ENCODE measurements at places on chromosomes 6 and 20.

GRCh38 chr20:51034988-51035656, 12.2 kb upstream of the KCNG1 start:
- no peak for DNase-seq

- no peak for DNase-seq
Measured at GRCh38 chr20:4073852-4074741, 58.7 kb upstream of the RNF24 start.

DNA sequence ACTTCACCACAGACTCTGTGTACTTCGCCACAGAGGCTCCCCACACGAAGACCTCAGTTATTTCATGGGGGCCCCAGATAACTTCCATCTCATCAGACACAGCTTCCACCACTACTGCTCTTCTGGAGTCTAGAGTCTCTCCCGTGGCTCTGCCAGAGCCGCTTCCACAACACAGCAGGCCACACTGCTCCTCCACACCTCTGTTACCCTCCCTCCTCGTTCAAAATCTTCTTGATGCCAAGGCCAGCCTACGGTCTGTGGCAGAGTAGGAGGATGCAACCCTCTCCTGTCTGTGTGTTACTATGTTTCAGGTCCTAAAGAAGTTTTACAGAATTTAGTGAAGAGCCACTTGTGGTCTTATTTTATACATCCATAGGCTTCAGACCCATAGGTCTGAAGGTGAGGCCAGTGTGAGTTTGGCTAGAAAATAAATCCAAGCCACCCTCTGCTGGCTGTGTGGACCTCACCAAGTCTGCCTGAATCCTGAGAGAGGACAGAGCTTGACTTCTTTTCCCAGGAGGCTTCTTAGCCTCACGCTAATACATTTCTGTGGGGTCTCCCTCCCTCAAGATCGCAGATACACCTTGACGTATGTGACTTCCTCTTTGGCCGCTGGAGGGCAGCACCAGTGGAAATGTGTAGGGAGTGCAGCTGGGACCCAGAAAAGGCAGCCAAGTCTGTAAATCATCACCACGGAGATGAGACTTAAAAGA, 197.7 kb downstream of the FAXC start:
- DNase-seq: peak; percentile 2

DNA sequence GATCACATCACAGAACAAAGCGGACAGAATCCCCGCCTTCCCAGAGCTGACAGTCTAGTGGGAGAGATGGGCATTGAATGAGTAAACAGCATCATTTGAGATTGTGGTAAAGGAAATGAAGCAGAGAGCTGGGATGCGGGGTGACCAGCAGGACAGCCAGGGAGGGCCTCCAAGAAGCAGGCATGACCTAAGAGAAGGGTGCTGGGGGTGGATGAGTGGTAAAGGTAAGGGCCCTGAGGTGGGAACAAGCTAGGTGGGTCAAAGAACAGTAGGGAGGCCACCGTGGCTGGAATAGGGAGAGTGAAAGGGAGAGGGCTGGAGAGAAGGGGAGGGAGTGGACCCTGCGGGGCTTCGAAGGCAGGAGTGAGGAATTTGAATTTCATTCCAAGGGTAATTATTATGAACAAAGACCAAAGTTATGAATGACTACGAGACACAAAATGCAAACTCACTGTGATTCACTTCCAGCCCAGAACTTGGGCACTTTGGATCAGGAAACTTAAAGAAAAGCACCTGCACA, 61.4 kb downstream of the CEBPB start:
- no peak for DNase-seq

DNA sequence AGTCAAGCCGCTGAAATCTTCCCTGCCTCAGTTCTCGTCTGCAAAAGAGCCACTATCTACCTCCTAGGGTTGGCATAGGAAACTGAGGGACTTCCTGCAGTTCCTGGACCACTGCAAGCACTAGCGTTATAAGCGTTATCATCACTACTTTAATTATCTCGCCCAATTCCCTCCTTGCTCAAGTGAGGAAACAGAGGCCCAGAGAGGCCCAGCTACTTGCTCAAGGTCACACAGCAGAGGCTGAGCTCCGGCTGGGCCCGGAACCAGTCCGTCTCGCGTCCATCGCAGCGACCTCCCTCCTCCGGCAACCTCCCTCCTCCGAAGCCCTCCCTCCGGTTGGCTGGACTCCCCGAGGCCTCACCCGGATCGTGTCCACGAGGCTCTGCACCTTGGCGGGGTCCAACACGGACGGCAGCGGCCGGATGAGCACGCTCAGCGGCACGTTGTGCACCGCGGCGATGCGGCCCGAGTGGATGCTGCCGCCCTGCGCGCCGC, 338 bp downstream of the SRXN1 start:
- DNase-seq: no peak

- DNase-seq: no peak
Measured at GRCh38 chr20:1618954-1619540, 762 bp downstream of the SIRPB1 start.

DNA sequence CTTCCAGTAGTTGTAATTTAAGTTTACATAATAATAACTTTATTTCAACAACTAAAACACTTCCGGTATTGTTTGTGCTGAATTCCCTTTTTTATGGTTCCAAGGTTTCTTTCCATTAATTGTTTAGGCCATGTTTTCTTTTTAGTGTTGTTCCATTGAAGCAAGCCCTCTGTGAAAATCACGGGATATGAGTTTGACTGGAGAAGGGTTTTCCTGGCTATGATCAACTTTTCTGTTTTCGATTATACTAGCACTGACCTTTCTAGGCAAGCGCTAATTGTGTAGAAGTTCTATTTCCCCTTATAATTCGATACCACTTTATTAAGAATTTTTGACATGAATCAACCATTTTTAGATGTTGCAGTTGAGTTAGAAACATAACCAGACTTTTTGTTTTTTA, 2.4 kb downstream of the LAMA2 start:
- DNase-seq: no peak

- no peak for DNase-seq
Measured at GRCh38 chr6:114276783-114277182, 66.0 kb downstream of the HS3ST5 start.

All from NCI-H1092 treated with DMSO at 0.1 percent for 48 hours (cell line).